ENCODE measurements at places on chromosomes 3 and 15. TPM values are rescaled to one million over a fixed set of nuclear protein-coding genes. Genes with fewer than 3 reads are reported as not detected.

DNA sequence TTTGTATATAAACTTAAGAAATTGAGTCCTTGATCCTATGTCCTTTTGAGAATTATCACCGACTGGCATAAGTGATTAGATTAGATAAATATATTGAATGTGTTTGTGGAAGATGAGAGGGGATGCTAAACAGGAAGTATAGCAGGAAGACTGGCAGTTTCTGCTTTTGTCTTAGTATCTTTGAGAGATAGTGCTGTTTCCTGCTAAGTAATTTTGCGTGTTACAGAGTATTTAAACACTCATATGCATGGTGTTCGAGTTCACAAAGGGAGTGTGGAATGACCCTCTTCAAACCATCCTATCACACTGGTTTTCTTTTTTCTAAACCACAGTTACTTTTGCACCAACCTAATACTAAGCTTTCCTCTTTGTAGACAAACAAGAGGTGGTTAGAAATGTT, 106.0 kb downstream of the KLHL25 start:
- DNase-seq = no peak

DNA sequence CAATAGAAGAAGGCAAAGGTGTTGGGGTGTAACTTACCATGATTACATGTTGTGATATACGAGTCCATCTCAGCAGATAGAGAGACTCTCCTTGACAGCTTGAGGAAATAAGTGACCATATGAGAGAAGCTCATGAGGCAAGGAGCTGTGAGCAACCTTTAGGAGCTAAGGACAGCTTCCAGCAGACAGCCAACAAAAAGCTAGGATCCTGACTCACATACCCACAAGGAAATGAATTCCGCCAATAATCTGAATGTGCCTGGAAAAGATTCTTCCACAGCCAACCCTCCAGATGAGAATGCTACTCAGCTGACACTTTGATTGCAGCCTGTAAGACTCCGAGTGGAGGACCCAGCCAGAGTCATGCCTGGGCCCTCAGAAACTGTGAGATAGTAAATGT, 339.6 kb upstream of the TPRG1 start:
- no peak for DNase-seq

Gene GMNC
- total RNA-seq = not detected

- DNase-seq = no peak
Measured at GRCh38 chr3:122886251-122886650, 91.4 kb downstream of the SLC49A4 start.

GRCh38 chr3:182954553-182955235, 25.6 kb downstream of the DCUN1D1 start:
- no peak for DNase-seq

DNA sequence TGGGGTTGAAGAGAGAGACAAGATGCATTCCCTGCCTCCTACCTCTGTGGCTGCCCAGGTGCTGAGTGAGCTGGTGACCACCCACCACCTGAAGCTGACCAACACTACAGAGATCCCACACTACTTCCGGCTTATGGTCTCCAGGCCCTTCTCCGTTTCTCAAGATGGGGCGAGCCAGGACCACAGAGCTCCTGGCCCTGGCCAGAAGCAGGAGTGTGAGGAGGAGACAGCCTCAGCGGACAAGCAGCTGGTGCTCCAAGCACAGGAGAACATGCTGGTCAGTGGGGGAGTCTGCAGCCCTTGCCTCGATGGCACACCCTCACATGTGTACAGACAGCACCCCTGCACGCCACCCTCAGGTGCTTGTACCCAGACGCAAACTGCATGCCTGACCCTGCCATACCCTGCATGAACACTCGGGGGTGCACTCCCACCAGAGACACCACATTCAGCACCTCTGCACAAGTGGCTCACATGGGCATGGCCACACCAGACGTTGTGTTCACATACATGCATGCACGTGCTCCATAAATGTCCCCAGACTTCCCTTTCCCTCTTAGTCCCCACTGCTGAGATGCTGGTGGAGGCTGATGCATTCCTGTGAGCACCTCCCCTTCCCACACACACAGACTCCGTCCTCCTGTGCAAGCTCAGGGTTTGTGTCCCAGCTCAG, 19.0 kb downstream of the ACAA1 start:
- DNase-seq = peak; percentile 75

All from sciatic nerve (tissue), 2 donors.